Stomach (tissue), 19 donors: ENCODE measurements at places on chromosomes 2 and 18.

GRCh38 chr18:79529296-79529695 is 133.6 kb downstream of the NFATC1 start:
- H3K27me3 ChIP-seq: no peaks in the 10 kb centered on the region
- DNase-seq: no peak
- peaks cover 15% of the 10 kb centered on the region for H3K36me3 ChIP-seq
- H3K4me3 ChIP-seq: no peak overlapping the region

GRCh38 chr2:47541848-47542450 is 139.0 kb downstream of the MSH2 start:
- H3K36me3 ChIP-seq: no peaks in the 10 kb centered on the region
- H3K27ac ChIP-seq: no peak overlapping the region
- no peaks in the 10 kb centered on the region for H3K4me1 ChIP-seq
- H3K4me3 ChIP-seq: no peak overlapping the region

DNA sequence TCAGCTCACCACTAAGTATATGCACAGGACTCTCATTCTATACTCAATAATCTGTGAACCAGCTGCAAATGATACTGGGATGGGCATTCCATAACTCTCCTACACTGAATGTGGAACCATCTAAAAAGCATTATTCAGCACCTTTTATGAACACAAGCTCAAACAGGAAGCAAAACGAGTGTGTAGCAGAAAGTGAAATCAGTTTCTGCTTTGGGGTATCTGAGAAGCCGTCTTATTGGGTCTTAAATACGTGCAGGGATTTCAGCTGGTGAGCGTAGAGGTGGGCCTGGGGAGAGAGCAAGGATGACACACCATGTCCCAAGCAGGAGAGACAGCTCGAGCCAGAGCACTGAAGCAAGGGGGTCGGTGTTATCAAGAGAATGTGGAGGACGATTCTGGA is 120.0 kb upstream of the TTN start:
- DNase-seq: no peak
- no peak overlapping the region for H3K4me3 ChIP-seq
- H3K4me1 ChIP-seq: no peaks in the 10 kb centered on the region
- no peak overlapping the region for H3K27ac ChIP-seq
- H3K27me3 ChIP-seq: no peaks in the 10 kb centered on the region

- H3K27ac ChIP-seq: peak overlapping the region; percentile 95
- peak overlapping the region; percentile 94 for H3K4me3 ChIP-seq
- H3K36me3 ChIP-seq: peaks cover under 1% of the 10 kb centered on the region
Observed at GRCh38 chr2:26243470-26244308, 743 bp downstream of the HADHA start.

- H3K4me1 ChIP-seq: peaks cover 57% of the 10 kb centered on the region
- no peaks in the 10 kb centered on the region for H3K36me3 ChIP-seq
Observed at GRCh38 chr18:46069524-46069923, 2.5 kb downstream of the PSTPIP2 start.

DNA sequence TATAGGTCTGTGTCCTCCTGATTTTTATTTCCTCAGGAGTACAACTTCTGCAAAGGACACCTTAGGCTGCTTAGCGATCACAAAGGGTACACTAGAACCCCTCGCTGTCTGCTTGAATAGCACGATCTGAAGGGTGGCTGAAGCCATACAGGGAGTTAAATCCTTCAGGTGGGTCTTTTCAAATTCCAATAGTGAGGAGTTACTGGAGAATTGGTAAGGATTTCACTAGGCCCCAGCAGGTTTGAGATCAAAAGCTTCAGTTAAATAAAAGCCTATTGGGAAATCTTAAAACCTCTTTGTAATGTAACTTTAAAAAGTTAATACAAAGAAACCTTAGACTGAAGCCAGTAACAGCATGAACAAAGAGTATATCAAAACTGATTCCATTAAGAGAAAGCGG is 613.1 kb downstream of the ZEB2 start:
- H3K4me1 ChIP-seq: no peaks in the 10 kb centered on the region
- no peak overlapping the region for H3K4me3 ChIP-seq
- no peak overlapping the region for H3K27ac ChIP-seq
- no peak for DNase-seq
- H3K36me3 ChIP-seq: no peaks in the 10 kb centered on the region

GRCh38 chr18:44715245-44715644 is 34.6 kb downstream of the SETBP1 start:
- peaks cover 10% of the 10 kb centered on the region for H3K4me1 ChIP-seq
- no peak overlapping the region for H3K4me3 ChIP-seq
- H3K27ac ChIP-seq: peak overlapping the region; percentile 10
- DNase-seq: no peak
- H3K27me3 ChIP-seq: no peaks in the 10 kb centered on the region

GRCh38 chr2:139518321-139518720 is 738.1 kb upstream of the NXPH2 start:
- no peaks in the 10 kb centered on the region for H3K36me3 ChIP-seq
- DNase-seq: no peak
- no peak overlapping the region for H3K4me3 ChIP-seq

- H3K27me3 ChIP-seq: peaks cover 7% of the 10 kb centered on the region
- H3K4me1 ChIP-seq: no peaks in the 10 kb centered on the region
- no peak overlapping the region for H3K27ac ChIP-seq
- H3K36me3 ChIP-seq: no peaks in the 10 kb centered on the region
- no peak for DNase-seq
Observed at GRCh38 chr2:238649936-238650518, 197.9 kb upstream of the TWIST2 start.

- H3K27me3 ChIP-seq: peaks cover 18% of the 10 kb centered on the region
- H3K27ac ChIP-seq: no peak overlapping the region
- no peak for DNase-seq
- no peaks in the 10 kb centered on the region for H3K4me1 ChIP-seq
Observed at GRCh38 chr2:1900732-1901131, 156.4 kb upstream of the PXDN start.

DNA sequence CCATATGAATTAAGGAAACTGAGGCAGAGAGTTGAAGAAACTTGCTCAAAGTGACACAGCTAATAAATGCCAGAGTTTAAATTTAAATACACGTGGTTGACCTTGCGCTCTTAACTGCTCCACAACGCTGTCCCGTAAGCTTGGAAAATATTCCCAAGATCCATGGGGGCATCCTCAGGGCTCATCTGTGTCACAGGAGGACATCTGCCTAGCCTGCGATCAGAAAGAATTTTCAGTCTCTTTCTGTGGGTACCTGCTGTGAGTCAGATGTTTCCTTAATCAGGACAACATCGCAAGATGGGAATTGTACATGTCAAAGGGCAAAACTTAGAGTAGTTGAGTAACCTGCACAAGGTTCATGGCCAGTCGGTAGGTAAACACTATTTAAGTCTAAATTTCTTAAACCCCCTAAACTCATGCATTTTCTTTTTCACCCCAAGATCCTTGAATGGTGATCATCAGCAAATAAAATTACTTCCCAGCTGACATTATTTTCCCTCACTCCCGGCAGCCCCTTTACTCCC is 1.4 kb downstream of the CMPK2 start:
- no peak for DNase-seq
- peaks cover 9% of the 10 kb centered on the region for H3K4me1 ChIP-seq
- H3K36me3 ChIP-seq: peaks cover 38% of the 10 kb centered on the region
- peak overlapping the region; percentile 92 for H3K27ac ChIP-seq
- H3K27me3 ChIP-seq: no peaks in the 10 kb centered on the region

GRCh38 chr2:28681158-28681571 is 70.5 kb upstream of the PPP1CB start:
- H3K36me3 ChIP-seq: no peaks in the 10 kb centered on the region
- DNase-seq: no peak
- H3K4me1 ChIP-seq: peaks cover 53% of the 10 kb centered on the region
- no peaks in the 10 kb centered on the region for H3K27me3 ChIP-seq
- H3K4me3 ChIP-seq: no peak overlapping the region

DNA sequence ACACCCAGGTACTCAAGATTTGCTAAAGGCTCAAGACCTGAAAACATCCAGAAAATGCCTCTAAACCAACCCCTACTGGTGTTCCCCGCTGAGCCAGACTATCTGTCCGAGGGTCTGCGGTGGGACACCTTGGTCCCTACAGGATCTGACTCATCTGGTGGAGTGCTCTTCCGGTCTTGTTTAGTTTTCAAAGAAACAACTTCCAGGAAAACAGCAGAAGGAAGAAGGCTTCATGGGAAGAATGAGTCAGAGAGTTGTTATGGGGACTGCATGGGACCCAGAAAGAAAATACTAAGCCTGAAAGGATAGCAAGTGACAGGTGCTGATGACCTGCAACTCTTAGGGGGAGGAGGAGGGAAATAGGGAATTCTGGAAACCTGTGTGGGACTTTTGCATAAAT is 41.3 kb downstream of the ZFP36L2 start:
- no peaks in the 10 kb centered on the region for H3K27me3 ChIP-seq
- peaks cover 20% of the 10 kb centered on the region for H3K4me1 ChIP-seq
- no peaks in the 10 kb centered on the region for H3K36me3 ChIP-seq
- DNase-seq: no peak
- no peak overlapping the region for H3K4me3 ChIP-seq

GRCh38 chr18:45836242-45837205 is 11.0 kb downstream of the SIGLEC15 start:
- H3K36me3 ChIP-seq: no peaks in the 10 kb centered on the region
- H3K4me1 ChIP-seq: peaks cover 32% of the 10 kb centered on the region
- H3K27me3 ChIP-seq: peaks cover 45% of the 10 kb centered on the region
- DNase-seq: no peak
- no peak overlapping the region for H3K27ac ChIP-seq

GRCh38 chr2:173673640-173674039 is 291.5 kb downstream of the SP3 start:
- DNase-seq: no peak
- H3K27ac ChIP-seq: no peak overlapping the region
- no peaks in the 10 kb centered on the region for H3K27me3 ChIP-seq
- H3K36me3 ChIP-seq: no peaks in the 10 kb centered on the region
- no peaks in the 10 kb centered on the region for H3K4me1 ChIP-seq
- no peak overlapping the region for H3K4me3 ChIP-seq

DNA sequence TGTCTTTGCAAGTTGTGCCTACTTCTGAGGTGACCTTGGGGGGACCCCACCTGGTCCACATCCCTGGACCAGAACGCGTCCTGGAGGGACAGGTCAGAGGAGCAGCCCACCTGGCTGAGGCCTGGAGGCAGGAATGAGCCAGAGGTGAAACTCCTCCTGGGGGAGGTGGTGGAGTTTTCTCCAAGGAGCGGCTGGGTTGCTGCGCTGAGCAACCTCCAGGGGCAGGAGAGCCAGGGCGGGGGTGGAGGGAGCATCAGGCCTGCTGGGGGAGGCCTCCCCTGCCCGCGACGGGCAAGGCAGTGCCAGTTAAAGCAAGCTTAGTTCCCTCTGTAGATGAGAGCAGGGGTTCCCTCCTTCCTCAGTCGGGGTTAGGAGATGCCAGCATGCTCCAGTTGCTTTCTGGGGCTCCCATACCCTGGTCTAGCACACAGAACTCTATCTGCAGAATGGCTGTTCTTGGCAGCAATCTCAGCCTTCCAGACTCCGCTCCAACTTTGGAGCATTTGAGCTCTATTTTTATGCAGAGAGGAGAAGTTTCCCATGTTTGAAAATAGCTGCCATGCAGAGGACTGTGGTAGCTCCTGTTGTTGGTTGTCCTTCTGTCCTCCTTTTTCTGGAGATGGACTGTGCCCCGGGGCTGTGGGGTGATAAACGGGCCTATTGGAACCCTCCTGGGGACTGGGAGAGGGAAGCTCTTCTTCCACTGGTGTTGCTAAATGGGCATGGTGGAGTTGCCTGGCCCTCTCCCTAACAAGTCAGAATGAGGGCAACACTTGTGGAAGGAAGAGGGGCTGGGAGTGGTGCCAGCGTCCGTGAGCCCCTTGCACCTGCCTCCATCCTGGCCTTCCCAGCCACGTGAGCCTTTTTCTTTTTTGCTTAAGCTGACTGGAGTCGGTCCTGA is 39.1 kb downstream of the B3GNT2 start:
- H3K36me3 ChIP-seq: no peaks in the 10 kb centered on the region
- H3K27ac ChIP-seq: no peak overlapping the region
- H3K27me3 ChIP-seq: no peaks in the 10 kb centered on the region
- H3K4me1 ChIP-seq: no peaks in the 10 kb centered on the region
- no peak for DNase-seq

DNA sequence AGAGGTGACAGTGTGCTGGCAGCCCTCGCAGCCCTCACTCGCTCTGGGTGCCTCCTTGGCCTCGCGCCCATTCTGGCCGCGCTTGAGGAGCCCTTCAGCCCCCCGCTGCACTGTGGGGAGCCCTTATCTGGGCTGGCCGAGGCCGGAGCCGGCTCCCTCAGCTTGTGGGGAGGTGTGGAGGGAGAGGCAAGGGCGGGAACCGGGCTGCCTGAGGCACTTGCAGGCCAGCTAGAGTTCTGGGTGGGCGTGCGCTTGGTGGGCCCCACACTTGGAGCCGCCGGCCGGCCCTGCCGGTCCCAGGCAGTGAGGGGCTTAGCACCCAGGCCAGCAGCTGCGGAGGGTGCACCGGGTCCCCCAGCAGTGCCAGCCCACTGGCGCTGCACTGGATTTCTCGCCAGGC is 1480.9 kb upstream of the SLC39A10 start:
- DNase-seq: no peak
- H3K4me1 ChIP-seq: no peaks in the 10 kb centered on the region
- H3K27me3 ChIP-seq: no peaks in the 10 kb centered on the region
- H3K27ac ChIP-seq: no peak overlapping the region
- H3K36me3 ChIP-seq: no peaks in the 10 kb centered on the region
- no peak overlapping the region for H3K4me3 ChIP-seq

GRCh38 chr18:7686278-7686677 is 119.2 kb downstream of the PTPRM start:
- H3K27me3 ChIP-seq: no peaks in the 10 kb centered on the region
- no peak overlapping the region for H3K4me3 ChIP-seq
- no peaks in the 10 kb centered on the region for H3K36me3 ChIP-seq
- H3K27ac ChIP-seq: no peak overlapping the region

DNA sequence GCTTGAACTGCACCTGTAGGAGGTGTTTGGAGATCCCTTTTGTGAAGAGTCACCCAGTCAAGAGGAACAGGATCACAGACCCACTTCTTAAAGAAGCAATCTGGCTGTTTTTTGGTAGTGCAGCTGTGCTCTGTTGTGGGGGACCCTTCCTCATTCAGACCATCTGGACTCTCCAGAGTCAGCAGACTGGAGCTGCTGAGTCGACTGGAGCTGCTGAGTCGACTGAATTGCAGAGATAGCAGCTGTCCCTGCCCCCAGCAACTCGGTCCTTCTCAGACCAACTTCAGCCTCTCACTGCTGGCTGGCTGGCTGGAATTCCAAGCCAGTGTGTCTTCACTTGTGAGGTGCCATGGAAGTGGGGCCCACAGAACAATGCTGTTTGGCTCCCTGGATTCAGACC is 56.8 kb downstream of the GTF3C3 start:
- no peaks in the 10 kb centered on the region for H3K27me3 ChIP-seq
- no peak for DNase-seq
- H3K4me3 ChIP-seq: no peak overlapping the region
- H3K27ac ChIP-seq: no peak overlapping the region
- H3K36me3 ChIP-seq: no peaks in the 10 kb centered on the region
- H3K4me1 ChIP-seq: no peaks in the 10 kb centered on the region

DNA sequence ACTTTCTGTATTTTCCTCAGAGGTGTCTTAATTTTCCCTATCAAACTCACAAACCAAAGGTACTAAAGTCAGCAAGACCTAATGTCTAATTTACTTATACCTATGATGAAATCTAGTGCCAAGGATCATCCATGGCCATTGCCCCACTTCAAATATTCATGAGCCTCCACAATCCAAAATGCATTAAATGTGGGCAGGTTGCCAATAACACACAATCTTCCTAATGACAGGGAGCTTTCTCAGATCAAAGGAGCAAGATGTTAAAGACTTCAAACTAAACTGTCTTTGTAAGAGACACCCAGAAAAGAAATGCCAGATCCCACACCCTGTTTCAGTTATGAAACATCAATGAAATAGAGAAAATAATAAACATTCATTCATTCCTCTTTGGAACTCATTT is 143.2 kb downstream of the TMEFF2 start:
- H3K4me3 ChIP-seq: no peak overlapping the region
- H3K36me3 ChIP-seq: no peaks in the 10 kb centered on the region
- DNase-seq: no peak
- H3K4me1 ChIP-seq: no peaks in the 10 kb centered on the region
